ENCODE measurements at places on chromosomes 7 and 10.

GRCh38 chr10:102802920-102803534 is 34.2 kb downstream of the CYP17A1 start:
- peak; percentile 16 for DNase-seq

GRCh38 chr10:17865351-17865750 is 56.2 kb downstream of the MRC1 start:
- no peak for DNase-seq

DNA sequence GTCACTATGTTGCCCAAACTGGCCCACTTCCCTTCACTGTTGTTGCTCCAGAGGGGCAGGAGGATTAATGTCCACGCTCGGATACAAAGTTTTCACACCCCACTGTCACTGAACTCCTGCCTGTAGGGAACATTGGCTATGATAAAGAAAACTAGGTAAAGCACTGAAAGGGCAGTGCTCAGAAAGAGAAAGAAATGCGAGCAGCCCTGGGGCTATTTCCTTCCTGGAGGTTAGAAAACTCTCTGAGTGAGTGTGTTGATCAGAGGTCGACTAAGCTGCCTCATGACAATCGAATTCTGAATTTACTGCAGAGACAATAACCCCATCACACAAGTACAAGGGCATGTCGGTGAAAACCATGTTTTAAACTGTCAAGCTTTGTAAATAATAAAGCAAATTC is 227.2 kb upstream of the PITRM1 start:
- no peak for DNase-seq

- DNase-seq: no peak
Observed at GRCh38 chr7:24882989-24883621, 96.9 kb downstream of the OSBPL3 start.

DNA sequence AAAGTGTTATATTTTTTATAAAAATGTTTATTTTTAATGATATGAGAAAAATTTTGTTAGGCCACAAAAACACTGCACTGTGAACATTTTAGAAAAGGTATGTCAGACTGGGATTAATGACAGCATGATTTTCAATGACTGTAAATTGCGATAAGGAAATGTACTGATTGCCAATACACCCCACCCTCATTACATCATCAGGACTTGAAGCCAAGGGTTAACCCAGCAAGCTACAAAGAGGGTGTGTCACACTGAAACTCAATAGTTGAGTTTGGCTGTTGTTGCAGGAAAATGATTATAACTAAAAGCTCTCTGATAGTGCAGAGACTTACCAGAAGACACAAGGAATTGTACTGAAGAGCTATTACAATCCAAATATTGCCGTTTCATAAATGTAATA is 64.8 kb upstream of the CAPZA2 start:
- DNase-seq: no peak

DNA sequence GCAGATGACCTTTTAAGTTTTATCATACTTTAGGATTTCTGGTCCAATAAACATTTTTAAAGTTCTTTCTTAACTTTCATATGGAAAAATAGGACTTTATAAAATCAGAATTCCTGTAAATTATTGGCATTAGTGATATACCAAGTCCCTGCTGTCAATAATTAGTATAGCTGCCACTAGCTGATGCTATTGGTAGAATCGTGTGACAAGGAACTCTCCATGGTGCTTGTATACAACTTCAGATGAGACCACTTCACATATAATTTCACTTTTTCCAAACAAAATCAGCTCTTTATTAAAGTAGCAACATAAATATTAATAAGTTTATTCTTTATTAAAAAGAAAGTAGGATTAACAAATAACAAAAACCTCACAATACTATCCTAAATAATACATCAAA is 49.9 kb downstream of the ZNF800 start:
- no peak for DNase-seq

- DNase-seq: no peak
Observed at GRCh38 chr7:5543361-5543760, 119.7 kb upstream of the TNRC18 start.

GRCh38 chr7:114085313-114085591 is 166.4 kb upstream of the PPP1R3A start:
- DNase-seq: no peak

DNA sequence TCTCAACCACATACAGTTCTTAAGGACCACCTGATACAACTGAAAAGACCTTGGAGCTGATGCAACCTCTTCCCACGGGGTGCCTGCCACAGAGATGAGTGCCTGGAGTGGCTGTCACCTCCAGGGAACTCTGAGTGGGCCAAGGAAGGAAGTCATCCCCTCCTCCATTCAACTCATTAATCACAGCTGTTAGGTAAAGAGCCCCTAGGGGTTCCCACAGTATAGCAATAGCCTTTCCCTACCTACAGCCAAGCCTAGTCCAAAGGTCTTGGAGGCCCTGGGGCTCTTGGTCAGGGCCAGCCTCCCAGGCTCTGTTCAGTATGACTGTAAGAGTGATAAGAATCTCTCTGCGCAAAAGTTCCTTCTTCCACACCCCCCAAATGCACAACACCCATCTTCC is 70.4 kb upstream of the NFE2L3 start:
- DNase-seq: no peak

- no peak for DNase-seq
Observed at GRCh38 chr7:150955519-150956394, 22.4 kb downstream of the KCNH2 start.

GRCh38 chr10:89367529-89367928 is 10.3 kb upstream of the IFIT1B start:
- no peak for DNase-seq

DNA sequence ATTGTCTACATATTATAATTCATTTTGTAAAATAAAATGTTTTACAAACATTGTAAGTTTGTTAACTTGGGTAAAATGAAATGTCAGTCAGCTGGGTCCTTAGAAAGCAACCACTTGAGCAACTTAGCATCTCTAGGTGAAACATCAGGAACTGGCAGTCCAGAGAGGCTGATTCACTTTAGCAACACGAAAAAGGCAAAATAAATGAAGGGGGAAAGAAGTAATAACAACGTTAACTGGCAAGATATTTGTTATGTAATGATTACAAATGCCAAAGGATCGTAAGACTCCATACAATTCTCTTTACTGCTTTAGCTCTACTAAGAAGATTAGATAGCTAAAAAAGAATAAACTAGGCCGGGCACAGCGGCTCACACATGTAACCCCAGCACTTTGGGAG is 5.0 kb downstream of the PDZD8 start:
- DNase-seq: no peak

DNA sequence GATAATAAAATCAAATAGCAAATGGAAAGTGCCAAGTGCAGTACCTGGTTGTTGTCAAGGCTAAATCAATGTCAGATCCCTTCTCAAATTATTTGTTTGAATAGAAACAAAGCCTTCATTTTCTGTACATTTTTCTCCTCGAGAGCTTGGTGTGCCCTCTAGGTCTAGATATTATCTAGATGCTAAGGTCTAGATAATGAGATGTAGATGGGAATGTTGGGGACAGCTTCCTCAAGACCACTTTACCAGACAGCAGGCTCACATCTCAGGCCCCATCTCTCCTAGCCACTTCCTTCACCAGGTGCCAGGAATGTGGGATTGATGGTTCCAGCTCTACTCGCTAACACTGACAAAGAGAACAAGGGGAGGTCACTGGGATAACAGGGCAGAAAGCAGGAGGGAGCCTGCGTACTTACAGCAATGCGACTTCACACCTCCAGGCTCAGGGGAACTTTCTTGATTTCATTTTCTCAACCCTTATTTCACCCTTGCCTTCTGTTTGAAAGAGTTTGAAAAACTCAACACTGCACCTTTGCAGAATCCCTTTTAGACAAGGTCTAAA is 451.4 kb upstream of the VSTM2A start:
- DNase-seq: no peak

DNA sequence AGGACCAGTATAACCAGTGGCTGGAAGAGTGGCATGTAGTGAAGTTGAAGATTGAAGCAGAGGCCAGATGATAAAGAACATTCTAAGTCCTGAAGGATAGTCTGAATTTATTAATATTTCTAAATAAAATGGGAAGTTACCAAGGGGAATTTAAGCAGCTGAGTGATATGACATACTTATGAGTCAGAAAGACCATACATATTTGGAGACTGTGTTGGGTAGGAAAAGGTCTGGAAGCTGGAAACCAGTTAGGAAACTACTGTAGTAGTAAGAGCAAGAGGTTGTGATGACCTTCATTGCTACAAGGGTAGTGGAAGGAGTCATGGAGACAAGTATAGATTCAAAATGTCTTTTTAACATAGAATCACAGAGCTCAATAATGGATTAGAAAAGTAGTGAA is 752.3 kb downstream of the SUGCT start:
- DNase-seq: no peak

DNA sequence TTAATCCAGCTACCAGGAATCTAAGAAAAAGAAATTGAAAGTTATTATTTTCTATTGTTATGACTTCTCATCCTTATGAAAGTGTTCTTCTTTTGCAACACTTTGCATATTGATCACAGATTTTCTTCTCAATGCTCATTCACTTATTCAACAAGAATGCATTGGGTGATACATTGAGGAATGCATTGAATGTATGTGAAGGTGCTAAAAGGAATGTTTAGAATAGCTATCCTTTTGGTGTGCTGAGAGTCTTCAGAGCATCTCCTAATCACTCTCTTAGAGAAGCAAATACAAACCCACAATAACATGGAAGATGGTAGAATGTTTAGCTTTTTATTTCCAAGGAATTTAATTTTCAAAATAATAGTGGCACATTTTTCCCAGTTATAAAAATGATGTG is 122.1 kb upstream of the KMT2E start:
- DNase-seq: no peak

- no peak for DNase-seq
Observed at GRCh38 chr7:146131701-146132100, 15.1 kb downstream of the CNTNAP2 start.

GRCh38 chr7:27262121-27262520 is 19.5 kb downstream of the EVX1 start:
- DNase-seq: no peak

GRCh38 chr10:103660364-103661197 is 167.1 kb downstream of the NEURL1 start:
- no peak for DNase-seq

GRCh38 chr7:102427019-102427405 is 6.4 kb upstream of the ORAI2 start:
- no peak for DNase-seq

DNA sequence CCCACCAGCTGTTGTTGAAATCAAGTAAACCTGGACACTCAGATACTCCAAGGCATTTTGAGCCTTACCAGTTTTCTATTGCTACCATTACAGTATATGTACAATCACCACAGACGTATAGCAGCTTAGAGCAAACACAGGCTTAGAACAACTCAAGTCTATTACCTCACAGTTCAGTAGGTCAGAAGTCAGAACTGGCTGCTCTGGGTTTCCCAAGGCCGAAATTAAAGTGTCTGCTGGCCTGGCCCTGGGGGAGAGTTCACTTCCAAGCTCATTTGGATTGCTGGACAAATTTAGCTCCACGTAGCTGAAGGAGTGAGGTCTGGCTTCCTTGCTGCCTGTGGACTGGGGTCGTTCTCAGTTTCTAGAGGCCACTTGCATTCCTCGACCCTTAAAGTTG is 260.1 kb upstream of the LRRN3 start:
- no peak for DNase-seq

DNA sequence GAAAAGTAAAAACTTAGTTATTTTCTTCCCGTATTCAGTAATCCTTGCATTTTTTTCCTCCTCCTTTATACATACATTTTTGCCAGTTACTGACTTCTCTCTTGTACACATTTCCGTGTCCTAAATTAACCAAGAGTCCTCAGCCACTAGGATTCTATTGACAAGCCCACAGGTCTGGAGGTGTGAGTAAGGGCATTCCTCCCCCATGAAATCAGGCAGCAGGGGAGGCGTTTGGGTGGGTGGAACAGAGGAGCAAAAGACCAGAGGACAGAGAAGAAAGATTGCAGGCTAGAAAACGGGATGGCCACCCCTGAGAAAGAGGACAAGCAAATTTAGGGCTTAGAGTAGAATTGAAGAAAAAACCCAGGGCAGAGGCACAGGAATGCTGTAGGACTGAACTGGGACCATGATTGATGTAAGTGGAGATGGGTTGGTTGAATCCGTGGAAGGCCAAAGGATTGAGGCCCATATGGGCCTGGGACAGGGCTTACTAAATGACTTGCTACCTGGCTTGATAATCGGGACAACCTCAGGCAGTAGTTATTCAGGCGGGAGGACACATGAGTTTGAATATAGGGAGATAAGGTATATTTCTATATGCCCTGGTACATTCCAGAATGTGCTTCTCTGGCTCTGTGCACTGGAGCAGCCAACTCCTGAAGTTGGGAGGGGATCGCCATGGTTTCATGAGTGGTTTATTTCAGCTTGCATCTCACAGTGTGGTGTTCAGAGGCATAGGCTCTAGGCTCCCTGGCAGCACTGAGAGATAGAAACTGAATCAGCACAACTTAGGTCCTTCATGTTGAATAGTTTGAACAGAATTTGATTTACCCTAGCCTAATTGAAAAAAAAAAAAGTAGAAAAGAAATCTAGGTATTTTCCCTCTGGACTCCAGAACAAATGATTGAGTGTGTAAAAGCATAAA is 28.0 kb downstream of the IKZF1 start:
- no peak for DNase-seq

DNA sequence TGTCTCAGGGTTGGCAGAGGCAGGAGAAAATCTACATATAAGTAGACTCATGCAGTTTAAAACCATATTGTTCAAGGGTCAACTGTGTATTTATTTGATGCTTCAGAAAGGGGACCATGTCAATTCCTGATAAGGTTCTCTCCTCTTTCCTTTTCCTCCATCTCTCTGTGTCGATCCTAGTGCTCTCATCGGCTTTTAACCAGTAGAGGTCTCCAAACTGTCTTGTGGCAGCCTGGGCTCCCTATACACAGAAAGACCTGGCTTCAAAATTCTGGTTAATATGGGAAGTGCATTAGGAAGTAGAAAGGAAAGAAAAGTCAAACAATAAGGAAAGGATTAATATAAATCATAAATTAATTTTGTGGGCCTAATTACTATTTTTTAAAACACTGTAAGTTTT is 304.4 kb upstream of the C7orf33 start:
- DNase-seq: no peak

GRCh38 chr10:28838908-28839307 is 161.6 kb downstream of the BAMBI start:
- DNase-seq: no peak

GRCh38 chr7:31814187-31814586 is 127.2 kb downstream of the PPP1R17 start:
- DNase-seq: no peak

DNA sequence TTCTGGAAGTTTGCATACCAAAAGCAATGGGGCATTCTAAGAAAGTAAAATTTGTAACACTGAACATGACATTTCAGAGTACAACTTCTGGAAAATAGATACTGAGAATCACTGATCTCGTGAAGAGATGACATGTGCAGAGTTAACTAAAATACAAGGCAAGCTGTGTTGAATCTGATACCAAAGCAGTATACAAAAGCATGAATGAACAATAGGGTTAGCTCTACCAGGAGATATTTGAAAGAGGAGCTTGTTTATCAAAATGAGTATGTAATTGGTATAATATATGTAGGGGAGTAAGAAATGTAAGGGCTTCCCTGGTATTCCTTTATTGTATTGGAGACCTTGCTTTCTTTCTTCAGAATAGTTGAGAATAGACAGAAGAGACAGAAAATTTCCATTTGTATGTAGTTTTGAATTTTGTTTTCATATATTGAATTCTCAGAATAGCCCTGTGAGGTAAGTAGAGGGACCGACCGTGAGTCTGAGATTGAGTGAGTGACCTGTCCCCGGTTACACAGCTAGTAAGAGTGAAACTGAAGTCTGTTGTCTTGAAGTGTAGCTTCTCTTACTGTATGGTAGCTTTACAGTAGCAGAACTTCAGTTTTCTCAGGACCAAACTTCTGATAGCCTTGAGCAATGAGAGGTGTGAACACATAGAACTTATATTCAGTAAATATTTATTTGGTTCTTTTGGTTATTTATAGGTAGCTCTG is 5.0 kb downstream of the HBP1 start:
- DNase-seq: no peak

Data from activated CD4-positive, alpha-beta T cell treated with anti-CD3 and anti-CD28 coated beads, Interleukin-2, amount 50 U/mL, for 24 hours (primary cell).